ENCODE measurements at places on chromosomes 13 and 19.

GRCh38 chr19:48469289-48469881, at the start of gene CYTH2:
Gene CYTH2, plus strand, starts transcription at chr19:48469369. Its CDS starts 139 bp downstream, at chr19:48469508.
- DNase-seq: no peak

- DNase-seq: no peak
Observed at GRCh38 chr13:52894413-52894812, 46.0 kb upstream of the PCDH8 start.

DNA sequence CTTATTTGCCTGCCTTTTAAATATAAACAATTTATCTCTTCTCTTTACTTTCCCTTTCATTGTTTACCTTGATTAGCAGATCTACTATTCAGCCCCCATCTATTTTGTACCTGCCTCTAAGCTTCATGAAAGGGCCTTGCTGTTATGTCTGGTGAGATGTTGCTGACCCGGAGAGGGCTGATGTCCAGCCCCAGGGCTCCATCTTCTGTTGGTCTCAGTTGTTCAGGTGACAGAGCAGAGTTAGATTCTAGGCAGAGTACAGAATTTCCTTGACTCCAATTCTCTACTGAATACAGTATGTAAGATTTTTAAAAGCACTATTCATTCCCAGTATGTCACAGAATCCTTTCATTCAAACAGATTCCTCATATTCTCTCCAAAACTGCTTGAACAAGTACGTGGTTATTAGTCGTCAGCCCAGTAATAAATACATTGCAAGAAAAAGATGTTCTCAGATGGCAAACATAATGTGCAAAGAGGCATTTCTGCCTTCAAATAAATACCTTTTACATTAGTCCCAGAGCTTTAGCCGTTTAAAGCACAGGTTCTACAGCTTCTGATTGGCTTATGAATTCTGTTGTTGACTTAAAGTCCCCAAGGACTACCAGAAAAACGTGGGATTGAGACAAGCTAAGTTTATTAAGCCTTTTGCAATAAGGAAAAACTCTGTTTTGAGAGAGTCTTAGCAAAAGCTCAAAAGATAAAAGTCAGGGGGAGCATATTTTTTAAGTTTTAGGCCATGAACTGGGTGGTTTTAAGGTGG, 159.1 kb downstream of the GPC5 start:
- no peak for DNase-seq

DNA sequence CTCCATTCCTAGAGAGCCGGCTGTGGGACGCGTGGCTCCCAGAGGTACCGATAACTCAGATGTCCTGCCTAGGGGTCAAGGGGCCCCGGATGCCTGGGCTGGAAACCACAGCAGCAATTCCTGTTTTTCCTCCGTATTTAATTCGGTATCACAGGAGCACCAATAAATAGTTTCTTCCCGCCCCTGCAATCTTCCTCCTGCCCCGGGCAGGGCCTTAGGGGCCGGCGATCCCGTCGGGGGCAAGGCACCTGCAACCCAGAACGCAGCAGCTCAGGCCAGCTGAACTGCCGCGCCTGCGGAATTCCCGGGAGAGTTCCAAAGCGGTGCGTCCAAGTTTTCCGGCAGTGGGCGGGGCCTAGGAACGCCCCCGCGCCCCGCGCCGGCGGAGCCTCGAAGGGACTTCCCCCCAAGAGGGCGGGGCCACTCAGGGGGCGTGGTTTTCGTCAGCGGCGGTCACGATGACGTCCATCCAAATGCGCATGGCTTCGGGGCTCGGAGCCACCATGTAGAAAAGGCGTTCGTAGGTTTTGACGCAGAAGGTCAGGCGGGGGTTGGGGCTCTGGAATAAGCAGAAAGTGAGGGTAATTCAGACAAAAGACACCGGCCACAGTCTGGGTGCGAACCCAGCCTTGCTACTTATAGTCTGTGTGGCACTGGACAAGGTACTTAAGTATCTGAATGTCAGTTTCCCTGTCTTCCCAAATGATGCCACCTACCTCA, 9.7 kb upstream of the LYPD3 start:
- peak; percentile 65 for DNase-seq

DNA sequence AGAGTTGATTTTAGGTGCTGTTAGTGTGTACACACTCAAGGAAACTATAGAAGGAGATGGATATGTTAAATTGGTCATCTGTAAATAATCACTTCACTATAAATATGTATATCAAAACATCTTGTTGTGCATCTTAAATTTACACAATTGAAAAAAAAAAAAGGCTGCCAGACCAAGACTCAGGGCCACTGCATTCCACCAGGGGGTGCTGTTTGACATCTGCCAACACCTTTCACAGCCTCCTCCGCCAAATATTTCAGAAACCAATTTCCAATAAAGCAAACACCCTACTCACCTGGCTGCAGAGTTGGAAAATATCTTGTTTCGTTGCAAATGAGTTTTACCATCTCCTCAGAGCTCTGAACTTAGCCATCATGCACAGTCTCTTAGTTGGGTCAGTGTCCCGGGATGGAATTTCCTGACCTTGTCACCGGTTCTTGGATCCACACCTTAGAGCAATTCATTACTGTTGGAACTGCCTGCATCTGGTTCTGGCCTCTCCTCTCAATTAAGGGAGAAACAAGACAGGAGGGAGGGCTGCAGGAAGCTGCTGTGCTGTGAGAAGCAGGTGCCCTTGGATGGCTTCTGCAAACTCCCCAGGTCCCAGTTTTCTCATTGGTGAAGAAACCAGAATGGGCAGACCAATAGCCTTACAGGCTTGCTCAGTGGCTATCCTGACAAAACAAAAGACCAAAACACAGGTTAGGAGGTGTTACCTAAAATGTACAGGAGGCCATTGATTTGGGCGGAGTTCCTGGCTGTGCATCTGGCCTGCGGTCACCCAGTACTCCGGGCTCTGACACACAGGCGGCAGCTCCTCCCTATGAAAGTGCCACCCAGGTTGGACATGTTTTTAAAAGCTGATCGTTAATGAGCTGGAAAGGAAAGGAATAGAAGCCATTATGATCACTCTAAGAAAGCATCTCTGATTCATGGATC, 746.6 kb downstream of the UQCRFS1 start:
- no peak for DNase-seq

All from NCI-H1436 treated with DMSO at 0.1 percent for 48 hours (cell line).